ENCODE measurements at places on chromosomes 6 and 20.
A peak's percentile ranks its signal among the peaks of the same experiment; 100 is the strongest.

DNA sequence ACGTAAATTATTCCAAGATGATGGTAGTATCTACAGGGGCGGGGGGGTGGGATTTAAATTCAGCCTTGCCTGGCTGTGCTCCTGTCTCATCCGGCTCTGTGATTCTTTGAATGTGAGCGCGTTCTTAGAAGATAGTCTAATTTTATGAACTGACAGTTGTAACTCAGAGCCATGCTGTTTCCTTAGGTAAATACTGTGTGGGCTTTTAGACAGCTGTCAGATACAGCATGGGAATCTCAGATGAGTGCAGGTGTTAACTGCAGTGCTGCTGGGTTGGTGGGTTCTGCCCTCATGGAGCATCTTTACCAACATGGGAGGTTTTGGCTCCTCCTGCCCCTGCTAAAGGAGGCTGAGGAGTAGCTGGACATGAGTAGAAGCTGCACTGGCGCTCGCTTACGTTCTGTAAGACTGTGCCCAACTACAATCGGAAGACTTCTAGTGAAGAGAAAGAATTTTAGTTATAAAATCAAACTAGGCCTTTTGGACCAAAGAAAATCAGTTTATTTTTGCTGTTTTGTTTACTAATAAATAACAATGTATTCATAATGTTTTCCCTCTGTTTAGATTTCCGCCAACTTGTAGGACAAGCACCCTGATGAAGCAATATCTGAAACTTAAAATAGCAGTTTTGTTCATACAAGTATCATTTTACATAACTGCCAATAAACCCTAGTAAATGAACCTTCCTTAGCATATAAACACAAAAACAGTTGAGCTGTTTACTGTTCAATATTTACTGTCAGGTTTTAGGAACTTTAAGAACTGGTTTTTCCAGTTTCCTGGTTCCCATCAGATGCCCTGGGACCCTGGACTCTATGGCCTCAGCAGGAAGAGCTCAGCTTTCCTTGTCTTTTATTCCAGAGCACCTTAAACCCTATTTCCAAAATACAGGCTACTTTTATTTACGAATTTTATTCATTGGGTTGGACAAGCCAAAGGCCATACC, 66.1 kb downstream of the FAM120B start:
- DNase-seq = no peak

- DNase-seq = no peak
Observed at GRCh38 chr6:108710551-108710950, 137.7 kb upstream of the ARMC2 start.

GRCh38 chr6:156033598-156033997, 578.0 kb upstream of the NOX3 start:
- no peak for DNase-seq

- no peak for DNase-seq
Observed at GRCh38 chr6:33888183-33888582, 84.4 kb upstream of the MLN start.

- DNase-seq = no peak
Observed at GRCh38 chr6:3383525-3383924, 73.3 kb downstream of the SLC22A23 start.

DNA sequence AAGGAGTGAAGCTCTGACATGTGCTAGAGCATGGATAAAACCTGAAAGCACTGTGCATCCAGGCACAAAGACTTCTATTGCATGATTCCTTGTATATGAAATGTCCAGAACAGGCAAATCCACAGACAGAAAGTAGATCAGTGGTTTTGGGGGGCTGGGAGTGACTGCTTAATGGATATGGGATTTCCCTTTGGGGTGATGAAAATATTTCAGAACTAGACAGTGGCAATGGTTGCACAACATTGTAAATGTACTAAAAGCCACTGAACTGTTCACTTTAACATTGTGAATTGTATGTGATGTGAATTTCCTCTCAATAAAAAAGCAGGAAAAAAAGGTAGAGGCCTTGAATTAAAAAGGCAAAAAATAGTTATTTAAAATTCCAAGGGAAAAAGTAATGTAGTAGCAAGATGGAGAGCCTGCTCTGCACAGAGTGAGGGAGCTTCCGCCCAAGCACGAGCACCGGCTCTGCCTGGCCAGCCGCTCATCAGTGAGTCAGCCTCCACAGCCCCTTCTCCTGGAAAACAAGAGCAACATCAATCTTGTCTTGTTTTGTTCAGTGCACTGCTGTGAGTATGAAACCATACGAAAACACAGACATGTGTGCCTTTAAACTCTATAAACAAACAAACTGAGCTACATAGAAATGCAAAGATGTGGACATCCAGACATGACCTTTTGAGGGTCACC, 74.6 kb upstream of the THBS2 start:
- no peak for DNase-seq

DNA sequence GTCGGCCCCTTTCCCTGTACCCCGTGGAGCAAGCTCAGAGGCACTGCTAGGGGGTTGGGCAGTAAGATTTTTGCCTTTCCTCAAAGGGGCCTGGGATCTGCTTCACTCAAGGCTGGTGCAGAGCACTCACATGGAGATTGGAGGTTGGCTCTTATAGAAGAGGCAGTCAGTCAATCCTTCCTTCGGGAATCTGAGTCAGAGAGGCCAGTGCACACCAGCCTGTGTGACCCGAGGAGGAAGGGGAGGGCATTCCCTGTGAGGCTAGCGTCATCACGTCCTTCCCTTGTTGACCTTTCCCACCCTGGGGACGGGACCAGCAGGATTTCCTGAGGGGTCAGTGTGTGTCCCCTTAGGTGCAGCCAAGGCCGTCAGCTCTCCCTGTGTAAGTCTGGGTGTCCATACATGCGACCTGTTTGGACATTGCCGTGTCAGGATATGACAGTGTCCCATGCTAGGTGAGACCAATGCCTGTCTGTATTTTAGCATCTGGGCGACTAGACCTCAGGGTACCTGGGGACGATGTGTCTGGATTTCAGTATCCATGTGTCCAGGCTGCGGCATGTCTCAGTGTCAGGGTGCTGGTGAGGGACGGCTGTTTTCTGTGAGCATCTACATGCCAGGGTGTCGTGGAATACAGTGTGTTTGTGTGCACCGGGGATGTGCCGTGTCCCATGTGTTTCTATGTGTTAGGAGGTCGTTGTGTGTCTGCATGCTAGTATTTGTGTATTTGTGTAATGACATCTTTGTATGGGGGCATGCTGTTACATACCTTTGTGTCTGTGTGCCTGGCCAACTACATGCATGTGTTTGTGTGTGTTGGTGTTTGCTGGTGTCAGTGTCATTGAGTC, 2.8 kb upstream of the ZNF512B start:
- DNase-seq = peak; percentile 85

DNA sequence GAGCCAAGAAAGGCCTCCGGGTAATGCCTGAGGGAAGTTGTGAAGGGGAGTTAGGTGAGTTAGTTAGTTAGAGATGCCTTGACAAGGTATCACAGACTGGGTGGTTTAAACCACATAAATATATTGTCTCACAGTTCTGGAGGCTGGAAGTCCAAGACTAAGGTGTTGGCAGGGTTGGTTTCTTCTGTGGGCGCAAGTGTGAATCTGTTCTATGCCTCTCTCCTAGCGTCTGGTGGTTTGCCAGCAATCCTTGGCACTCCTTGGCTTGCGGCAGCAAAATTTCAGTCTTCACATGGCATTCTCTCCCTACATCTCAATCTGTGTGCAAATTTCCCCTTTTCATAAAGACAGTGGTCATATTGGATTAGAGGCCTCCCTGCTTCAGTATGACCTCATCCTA, 29.7 kb upstream of the RANBP9 start:
- no peak for DNase-seq

DNA sequence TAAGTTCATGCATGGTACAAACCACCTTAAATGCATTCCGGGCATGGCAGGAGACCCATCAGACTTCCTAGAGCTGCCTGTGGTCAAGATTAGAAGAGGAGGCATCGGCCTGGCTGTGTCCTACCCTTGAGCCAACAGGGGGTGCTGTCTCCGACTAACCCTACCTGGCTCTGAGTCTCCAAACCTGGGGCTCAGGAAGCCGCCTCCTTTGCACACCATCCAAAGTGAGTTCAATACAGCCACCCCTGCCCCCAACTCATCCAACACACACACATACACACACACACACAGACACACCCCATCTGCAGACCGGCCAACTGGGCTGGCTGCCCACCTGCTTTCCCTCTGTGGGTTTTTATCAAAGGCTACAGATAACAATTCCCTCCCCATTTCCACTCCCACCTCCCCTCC, 77.0 kb downstream of the JPH2 start:
- DNase-seq = no peak

DNA sequence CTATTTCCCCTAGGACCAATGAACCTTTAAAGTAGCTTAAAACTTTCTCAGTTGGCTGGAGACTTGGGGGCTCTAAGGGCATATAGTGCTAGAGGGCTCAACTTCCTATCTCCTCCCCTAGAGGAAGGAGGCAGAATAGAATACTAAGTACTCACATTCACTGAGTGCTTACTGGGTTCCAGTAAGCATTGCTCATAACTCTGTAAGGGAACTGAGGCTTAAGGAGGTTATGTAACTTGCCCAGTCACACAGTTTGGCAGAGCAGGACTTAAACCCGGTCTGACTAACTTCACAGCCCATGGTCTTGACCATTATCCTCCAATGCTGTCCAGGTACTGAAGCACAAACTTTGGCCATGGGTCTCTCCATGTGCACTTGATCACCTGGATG, 12.5 kb downstream of the SESN1 start:
- no peak for DNase-seq

- no peak for DNase-seq
Observed at GRCh38 chr6:81166770-81167169, 585.7 kb downstream of the TENT5A start.

- no peak for DNase-seq
Observed at GRCh38 chr20:7366189-7366588, 574.1 kb downstream of the HAO1 start.

DNA sequence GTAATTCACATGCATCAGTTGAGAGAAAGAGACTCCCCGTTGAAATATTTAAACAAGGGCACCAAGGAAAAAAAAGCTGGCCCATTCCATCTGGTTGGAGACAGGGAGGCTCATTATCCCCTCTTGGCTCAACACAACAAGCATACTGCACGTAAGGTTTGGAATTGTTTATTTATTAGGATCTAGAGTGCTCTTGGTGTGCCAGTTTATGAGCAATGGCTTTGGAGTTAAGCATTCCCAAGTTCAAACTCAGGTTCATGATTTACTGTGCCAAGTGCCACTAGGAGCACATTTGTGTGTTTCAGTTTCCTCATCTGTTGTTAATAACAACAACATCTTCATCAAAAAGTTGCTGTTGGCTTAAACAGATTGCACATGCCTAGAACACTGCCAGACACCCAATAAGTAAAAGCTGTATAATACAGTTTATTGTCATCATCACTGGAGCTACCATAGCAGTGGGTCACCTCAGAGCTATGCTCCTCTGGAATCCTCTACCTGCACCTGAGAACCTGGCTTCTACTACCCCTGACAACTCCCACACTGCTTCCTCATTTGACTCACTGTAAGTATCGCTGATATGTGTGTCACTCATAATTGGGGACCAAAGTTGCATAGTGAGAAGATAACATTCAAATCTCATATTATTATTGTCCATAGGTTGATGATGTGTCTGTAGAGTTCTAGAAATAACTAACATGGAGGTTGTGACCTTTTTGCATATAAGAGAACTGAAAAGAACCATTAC, 5.4 kb downstream of the SLC17A3 start:
- DNase-seq = no peak

DNA sequence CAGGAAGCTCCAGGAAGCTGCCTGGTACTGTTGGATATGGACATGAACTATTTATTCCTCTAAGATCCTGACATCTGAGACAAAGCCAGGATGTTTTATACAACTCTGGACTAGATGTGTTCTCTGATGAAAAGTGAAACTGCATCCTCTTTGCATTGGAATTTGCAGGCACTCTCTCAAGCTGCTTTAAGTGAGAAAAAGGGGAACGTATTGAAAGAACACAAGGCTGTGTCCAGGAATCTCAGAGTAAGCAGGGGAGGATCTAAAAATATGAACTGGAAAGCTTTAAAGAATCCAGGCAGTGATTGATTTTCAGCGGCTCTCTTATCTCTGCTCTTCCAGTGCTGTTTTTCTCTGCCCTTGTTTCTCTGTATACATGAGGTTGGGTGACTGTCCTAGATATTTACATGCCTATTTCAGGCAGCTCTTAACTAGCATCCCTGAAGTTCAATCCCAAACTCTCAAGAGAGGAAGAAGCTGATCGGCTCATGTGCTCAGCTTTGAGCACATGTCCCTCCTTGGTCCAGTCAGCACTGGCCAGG, 193.8 kb downstream of the PLCB4 start:
- DNase-seq = peak; percentile 7

- no peak for DNase-seq
Observed at GRCh38 chr6:169075211-169075914, 178.3 kb downstream of the THBS2 start.

DNA sequence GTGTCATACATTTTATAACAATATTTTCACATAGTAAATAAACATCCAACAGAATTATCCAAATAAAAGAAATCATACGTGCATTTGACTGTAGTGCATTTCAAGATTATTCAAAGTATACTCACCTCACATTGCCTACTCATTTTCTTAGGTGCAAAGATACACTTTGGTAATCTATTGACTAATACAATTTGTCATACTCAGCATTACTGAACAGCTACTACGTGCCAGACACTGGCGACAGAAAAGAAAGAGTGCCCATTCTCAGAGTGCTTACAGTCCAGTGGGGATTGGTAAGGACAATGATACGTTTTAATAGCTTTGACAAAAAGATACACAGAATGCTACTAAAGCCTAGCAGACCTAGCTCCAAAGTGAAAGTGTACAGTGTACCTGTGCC, 42.0 kb downstream of the FBXL4 start:
- DNase-seq = no peak

GRCh38 chr6:138383776-138384175, 6.1 kb downstream of the SMIM28 start:
- no peak for DNase-seq

GRCh38 chr6:25713824-25714223, 40.7 kb upstream of the SLC17A4 start:
- no peak for DNase-seq

DNA sequence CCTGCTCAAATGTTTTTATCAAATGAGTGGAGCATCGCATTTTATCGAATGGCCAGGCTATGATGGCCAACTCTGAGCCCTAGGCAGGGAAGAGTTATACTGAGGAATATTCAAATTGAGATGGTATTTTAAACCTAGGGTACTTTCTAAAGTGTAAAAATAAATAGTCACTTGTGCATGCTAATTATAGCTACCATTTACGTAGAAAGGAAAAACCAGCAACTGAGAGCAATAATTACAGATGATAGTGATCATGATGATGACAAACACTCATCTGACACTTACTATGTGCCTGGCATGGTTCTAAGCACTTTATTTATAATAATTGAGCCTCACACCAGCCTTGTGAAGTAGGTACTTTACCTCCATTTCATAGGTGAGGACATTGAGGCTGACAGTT, 455.7 kb downstream of the CD83 start:
- DNase-seq = no peak
